ENCODE measurements at places on chromosomes 7 and 10.

DNA sequence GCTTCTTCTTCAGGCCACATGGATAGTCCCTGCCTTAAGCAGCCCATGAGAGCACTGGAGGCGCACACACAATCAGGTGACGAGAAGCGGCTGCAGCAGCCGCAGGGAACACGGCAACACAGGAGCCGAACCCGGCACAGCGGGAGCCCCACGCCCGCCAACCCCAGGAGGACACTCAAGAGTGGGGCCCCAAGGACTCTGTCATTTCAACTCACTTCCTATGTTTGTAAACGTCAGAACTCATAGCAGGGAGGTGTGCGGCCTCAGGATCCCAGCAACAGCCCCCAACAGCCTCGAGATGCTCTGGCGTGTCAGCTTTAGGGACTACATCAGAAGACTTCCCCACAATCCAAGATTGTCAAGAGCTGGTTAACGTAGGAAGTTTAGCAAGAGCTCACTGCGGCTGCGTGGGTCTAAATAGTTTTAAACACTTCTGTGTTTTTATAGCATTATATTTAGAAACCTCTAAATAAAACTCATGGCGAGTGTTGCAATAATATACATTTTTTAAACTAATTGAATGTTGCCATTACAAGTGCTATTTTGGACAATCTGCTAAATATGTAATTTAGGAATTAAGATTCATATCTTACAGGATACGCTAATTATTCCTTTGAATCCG, 123.4 kb downstream of the MAD1L1 start:
- no peak for DNase-seq

DNA sequence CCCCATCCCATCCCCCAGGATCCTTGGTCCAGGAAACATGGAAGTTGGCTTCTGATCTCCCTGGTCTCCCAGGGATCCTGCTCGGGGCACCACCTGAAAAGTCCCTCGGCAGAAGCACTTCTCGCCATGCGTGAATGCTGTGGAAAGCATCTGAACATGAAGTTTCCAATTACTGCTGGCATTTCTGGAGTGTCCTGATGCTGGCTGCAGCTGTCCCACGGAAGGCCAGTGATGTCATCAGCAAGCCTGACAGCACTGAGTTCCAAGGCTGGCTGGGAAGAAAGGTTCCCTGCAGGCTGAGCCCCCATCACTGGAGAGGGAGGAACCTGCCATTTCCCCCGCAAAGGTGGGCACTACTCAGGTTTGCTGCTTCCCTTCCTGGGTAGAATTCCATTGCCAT, 71.4 kb downstream of the KCNMA1 start:
- DNase-seq = no peak

- no peak for DNase-seq
These were observed 184.5 kb downstream of the ADAM12 start for GRCh38 chr10:126203746-126204145.

GRCh38 chr10:103157246-103157645, 35.8 kb downstream of the NT5C2 start:
- no peak for DNase-seq

- DNase-seq = no peak
These were observed 98.8 kb upstream of the ZNF722 start for GRCh38 chr7:63899691-63900393.

DNA sequence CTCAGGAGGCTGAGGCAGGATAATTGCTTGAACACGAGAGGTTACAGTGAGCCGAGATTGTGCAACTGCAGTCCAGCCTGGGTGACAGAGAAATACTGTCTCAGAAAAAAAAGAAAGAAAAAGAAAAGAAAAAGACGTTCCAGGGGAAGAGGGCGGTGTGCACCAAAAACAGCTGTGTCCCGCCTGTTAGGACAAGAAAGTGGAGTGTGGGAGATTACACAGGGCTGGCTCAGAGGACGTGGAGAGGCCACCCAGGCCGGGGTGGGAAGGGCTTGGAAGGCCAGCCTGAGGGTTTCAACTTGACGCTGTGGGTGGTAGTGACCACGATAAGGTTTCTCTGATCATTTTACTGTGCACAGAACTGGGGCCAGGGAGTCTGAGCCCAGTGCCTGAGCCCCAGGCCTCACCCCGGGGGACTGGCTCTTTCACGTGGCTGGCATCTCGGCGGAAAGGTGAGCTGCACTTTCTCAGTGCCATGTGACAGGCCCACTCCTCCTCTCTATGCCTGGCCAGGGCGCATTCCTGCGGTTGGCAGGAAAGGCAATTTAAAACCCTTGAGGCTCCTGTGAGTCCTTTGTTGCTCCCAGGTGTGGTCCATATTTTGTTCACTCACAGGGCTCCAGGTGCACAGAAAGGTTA, 13.9 kb downstream of the RHBDD2 start:
- DNase-seq = no peak

DNA sequence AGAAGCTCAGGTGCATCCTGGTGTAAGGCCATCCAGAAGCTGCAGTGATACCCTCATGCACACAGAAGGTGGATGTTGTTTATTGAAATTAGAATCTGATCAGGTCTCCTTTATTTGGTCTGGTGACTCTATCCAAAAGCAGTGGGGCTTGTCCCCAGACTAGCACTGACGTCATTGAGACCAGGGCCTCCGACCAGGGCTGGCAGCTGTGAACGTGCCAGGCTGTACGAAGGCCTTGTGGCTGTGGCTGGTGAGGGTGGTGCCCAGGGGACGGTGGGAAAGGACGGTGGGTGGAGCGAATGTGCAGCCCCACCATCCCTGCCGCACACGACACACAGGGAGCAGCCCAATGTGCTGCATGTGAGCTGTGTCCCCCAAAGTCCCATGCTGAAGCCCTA, 160.0 kb downstream of the ADARB2 start:
- no peak for DNase-seq

- DNase-seq = no peak
These were observed 70.3 kb upstream of the HDAC9 start for GRCh38 chr7:18425227-18425626.

DNA sequence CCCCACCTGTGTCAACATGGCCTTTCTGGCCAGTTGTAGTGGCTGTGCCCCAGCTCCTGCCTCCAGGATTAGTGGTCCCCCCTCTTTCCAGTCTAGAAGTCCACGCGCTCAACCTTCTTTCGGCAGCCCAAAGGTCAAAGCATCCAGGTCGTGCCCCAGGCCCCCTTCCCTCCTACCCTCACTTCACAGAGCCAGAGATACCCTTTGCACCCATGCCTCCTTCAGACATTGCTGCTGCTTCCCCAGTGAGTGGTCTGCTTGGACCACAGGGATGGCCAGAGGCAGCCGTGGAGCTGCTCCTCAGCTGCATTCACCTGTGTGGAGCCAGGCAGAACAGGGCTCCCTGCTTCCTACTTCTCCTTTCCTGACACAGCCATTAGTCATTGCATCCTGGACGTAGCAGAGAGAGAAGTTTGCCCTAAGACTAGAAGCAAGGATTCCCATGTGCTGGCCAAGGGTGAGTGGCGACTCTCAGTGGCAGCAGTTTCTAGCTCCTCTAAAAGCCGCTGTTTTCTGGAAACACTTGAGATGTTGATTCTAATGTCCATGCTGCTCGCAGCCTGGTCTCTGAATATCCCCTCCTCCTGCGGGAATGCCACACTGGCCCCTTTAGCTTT, 243.1 kb upstream of the SHH start:
- no peak for DNase-seq
